SJCRH30 (cell line): ENCODE measurements at places on chromosomes 13 and 19.

DNA sequence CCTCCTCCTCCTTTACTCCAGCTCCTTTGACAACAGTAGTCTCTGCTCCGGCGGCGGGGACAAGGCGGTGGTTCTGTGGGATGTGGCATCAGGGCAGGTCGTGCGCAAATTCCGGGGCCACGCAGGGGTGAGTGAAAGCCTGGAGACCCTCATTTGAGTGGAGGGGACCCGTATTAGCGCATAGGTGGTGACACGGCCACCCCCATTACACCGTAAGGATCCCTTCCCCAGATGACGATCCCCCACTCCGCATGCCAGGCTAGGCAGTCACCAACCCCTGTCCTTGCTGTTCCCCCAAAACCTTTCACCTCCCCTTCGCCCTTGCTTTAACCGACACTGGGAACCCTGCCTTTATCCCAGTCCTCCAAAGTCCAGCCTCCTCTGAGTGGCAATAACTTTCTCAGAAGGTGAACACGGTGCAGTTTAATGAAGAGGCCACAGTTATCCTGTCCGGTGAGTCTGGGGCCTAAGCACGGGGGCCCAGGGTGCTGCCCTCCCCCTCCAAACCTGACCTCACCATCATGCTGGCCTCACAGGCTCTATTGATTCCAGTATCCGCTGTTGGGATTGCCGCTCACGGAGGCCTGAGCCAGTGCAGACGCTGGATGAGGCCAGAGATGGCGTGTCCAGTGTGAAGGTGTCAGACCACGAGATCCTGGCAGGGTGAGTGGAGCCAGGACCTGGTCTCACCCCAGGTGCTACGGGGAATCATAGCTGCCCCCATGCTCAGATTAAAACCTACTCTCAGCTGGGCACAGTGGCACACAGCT is 3.7 kb downstream of the WDR83 start:
- DNase-seq, result no peak

DNA sequence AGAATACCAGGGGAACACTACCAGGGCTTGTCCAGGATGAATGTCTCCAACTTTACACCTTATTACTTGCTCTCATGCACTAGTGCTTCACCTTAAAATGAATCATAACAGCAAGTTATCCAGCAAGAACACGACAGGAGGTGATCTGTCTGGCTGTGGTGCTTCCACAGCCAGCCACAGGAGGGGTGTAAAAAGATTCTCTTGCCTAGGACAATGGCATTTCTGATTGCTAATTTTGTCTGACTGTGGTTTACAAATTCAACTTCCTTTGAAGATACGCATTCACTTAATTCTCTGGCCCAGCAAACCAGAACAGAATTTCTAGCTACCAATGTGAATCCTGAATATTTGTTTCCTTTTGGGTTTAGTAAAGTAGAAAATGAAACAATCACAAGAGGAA is 23.1 kb upstream of the COG3 start:
- no peak for DNase-seq

DNA sequence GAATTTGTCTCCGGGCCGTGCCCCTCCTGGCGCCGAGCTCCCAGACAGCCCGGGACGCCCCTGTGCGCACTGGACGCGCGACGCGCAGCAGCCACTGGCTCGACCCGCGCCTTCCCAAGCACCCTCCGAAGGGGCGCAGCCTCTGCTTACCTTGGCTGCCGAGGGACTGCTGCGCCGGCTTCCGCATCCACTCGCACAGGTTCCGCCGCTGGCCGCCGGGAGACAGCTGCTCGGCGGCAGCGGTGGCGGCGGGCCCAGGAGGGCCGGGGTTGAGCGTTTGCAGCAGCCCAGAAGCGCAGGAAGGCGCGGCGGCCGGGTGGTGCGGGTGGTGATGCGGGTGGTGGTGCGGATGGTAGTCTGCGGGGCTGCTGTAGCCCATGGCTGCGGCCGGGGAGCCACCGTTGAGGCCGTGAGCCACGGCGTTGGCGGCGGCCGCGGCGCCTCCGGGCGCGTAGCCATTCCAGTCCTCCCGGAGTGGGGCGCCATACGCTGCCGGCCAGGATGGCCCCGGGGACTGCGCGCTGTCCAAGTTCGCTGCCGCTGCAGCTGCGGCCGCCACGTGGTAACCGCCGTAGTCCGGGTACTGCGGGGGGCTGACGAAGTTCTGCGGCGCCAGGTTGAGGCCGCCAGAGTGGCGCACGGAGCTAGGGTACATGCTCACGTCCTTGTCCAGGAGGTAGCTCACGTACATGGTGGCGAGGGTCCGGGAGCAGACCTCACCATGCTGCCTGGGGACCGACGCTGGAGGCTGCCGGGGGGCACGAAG is 616 bp downstream of the CDX2 start:
- no peak for DNase-seq

DNA sequence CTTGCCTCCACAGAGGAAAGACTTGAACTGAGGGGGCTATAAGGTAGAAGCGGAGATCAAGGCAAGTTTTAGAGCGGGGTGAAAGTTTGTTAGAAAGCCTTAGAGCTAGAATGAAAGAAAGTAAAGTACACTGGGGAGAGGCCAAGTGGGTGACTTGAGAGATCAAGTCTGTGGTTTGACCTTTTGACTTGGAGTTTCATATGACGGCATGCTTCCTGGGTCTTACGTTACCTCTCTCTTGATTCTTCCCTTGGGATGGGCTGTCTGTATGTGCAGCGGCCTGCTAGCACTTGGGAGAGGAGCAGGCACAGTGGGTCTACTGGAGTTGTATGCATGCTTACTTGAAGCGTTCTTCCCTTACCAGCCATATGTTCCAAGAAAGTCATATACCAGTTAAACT is 1768.5 kb downstream of the PCDH9 start:
- DNase-seq, result peak; percentile 44

- DNase-seq, result peak; percentile 76
Measured at GRCh38 chr19:15195371-15196334, 5.1 kb downstream of the NOTCH3 start.

DNA sequence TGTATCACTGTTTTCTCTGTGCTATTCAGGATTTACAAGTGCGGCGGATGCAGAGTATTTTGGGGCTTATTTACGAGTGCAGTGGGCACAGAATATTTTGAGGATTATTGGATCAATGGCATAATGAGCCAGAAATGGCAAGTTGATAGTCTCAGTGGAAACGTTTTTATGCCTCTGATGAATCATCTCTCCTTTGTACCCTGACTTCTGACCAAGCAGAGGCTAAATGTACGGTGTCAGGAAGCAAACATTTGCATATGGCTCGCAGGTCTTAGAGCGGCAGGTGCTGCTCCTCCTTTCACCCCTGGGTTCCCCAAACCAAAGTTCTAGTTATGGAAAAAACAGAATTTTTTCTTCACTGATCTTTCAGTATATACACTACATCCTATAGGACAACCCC is 94.5 kb downstream of the LIG4 start:
- no peak for DNase-seq

- DNase-seq, result peak; percentile 77
Measured at GRCh38 chr13:42883771-42884467, 102.5 kb downstream of the FAM216B start.

- peak; percentile 93 for DNase-seq
Measured at GRCh38 chr19:52570000-52570861, at the start of gene ZNF701. Gene ZNF701 (plus strand): TSS chr19:52570287. CDS start chr19:52574148, 3,861 bp downstream.

DNA sequence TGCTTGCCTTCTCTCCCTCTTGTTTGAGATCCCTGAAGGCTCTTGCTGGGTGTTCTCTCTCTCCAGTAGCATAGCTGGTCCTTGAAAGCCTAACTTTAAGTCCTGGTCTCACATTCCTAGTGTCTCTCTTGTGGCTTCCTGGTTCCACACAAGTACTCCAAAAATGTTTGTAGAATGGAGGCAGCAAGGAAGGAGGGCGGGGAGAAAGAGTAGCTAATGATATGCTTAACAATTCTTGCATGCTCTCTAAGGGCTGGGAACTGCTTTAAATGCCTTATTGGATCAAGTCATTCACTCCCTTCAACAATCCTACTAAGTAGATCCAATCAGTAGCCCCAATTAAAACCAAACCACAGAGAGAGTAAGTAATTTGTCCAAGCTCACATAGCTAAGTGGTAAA is 357.3 kb downstream of the KLF5 start:
- no peak for DNase-seq

- no peak for DNase-seq
Measured at GRCh38 chr13:105665284-105665683, 870.2 kb downstream of the EFNB2 start.

GRCh38 chr19:16522559-16523377 is 19.5 kb downstream of the CHERP start:
- no peak for DNase-seq

- no peak for DNase-seq
Measured at GRCh38 chr13:113358653-113359190, 5.2 kb downstream of the GRTP1 start.

DNA sequence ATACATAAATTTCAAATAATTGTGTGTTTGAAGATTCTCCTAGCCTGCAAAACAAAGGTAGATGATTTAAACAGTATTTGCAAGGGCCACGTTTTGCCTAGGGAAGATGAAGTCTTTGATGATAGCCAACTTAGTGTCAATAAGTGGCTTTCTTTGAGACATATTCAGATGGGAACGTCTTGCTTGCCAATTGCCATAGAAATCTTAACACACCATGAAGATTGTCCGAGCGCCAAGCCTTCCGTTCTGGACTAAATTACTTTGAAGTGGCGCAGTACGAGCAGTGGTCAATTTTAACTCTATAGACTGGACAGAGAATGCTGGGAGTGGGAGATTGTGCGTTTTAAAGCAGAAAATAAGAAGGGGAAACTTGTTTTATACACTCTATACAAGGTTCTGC is 9.9 kb downstream of the ZIC5 start:
- DNase-seq, result no peak

GRCh38 chr13:30045916-30046704 is 195.7 kb upstream of the UBL3 start:
- DNase-seq, result no peak

GRCh38 chr19:17489392-17490030 is 19.2 kb downstream of the SLC27A1 start:
- no peak for DNase-seq
